ENCODE measurements at places on chromosomes 2 and 18.

DNA sequence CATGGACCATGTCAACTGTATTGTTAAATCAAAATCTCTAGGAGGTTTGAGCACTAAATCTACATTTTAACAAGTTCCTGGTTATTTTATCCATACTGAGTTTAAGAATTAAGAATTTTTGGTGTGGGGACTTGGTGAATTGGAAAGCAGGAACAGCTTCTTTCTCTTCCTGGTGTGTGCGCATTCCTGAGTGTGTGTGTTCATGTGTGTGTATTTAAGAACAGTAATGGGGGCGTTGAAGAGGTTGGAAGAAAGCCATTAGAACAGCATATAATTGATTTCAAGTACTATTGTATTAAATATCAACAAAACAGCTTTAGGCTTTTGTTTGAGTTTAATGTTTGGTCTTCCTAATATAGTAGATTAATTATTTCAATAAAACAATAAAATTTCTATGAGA lies 801.3 kb upstream of the ID2 start:
- no peak for DNase-seq

DNA sequence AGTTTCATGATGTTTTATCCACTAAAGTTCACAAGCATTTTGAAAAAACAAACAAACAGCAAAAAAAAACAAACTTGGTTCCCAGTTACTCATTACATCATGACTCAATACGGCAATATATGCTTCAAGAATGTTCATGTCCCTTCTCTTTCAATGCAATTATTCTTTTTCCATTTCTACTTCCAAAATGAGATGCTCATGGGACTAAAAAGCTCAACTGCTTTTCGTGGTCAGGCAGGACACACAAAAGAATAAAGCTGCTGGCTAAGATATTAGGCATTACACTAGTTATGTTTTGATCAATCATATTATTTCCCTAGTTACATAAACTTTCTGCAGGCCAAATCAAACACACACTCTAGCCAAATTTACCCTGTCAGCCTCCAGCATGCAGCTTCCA lies 301.3 kb downstream of the EPHA4 start:
- DNase-seq, result no peak

GRCh38 chr2:225293638-225294037 lies 105.9 kb upstream of the NYAP2 start:
- DNase-seq, result no peak

GRCh38 chr2:219207134-219207883 lies 727 bp downstream of the ZFAND2B start:
- DNase-seq, result no peak

- peak; percentile 68 for DNase-seq
Observed at GRCh38 chr18:47756364-47757016, 174.0 kb downstream of the SMAD2 start.

DNA sequence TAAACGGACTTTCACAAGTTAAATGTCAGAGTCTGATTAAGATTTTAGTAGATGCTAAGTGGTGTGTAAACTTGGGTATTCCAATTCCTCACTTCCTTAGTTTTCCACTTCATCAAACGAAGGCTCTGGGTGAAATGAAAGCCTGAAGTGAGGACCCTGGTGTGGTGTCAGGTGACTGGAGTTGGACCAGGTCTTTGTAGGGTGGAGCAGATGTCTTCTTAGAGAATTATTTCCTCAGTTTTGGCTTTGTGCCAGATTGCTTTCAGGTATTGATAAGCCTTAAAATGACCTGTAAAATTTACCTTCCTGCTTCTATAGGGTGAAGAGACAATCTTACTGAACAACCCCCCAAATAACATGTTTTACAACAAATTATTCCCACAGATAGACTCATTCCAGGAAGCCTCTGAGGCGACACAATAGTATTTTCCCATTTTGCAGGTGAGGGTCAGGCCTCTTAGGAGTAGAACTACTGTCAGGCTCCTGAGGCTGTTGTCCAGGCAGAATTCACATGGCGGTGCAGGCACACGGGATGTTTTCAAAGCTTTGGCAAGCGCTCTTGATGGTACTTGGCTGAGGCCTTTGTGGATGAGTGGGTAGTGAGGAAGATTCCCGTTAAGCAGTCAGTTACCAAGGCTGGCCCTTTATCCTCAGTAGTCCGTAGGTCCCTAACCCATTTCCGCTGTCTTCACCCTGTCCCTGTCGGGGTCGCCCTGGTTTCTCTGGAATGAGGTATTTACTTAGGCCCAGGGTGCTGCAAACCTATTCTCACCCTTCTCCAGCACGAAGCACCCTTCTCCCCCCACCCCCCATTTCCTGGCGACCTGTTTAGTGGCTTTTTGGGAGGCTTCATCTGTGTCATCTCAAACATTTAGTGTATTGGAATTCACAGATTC lies 6.6 kb downstream of the RPS7 start:
- no peak for DNase-seq

- no peak for DNase-seq
Observed at GRCh38 chr2:221245045-221245444, 327.1 kb downstream of the EPHA4 start.

GRCh38 chr2:184904991-184905390 lies 306.7 kb downstream of the ZNF804A start:
- DNase-seq, result no peak

All from GM13977 (cell line).